ENCODE measurements at places on chromosomes 5 and 9. TPM values are rescaled to one million over a fixed set of nuclear protein-coding genes. Genes with fewer than 3 reads are reported as not detected.

GLRA1 gene
- not detected for total RNA-seq

- H3K36me3 ChIP-seq, result no peaks in the 10 kb centered on the region
- peak within 1 kb of the TSS; percentile 38 for H3K4me3 ChIP-seq
- H3K4me1 ChIP-seq, result peaks cover 39% of the 10 kb centered on the region
- no peak for DNase-seq
- H3K27ac ChIP-seq, result peak within 1 kb of the TSS; percentile 78
- H3K27me3 ChIP-seq, result no peaks in the 10 kb centered on the region
Observed at GRCh38 chr9:137031904-137032640, at the start of gene FUT7. Gene FUT7, minus strand, starts transcription at chr9:137032088. Its CDS starts 97 bp downstream, at chr9:137031991.

DNA sequence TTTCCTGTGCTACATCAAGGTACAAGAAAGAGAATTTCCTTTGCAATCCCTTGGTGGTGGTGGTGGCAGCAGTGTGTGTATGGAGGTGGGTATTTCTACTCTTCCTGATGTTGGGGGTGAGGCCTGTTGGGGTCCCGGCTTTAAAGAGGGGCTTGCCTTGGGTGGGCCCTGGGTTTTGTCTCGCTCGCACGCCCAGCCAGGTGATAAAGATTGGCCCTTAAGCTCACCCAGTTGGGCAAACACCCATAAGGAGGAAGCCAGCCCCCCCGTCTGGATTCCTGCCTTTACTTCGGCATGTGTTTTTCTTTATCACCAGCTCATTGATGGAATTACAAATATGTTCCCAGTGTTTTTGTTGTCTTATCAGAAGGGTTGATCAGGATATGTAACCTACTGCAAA lies 16.0 kb upstream of the SARDH start:
- no peak overlapping the region for H3K4me3 ChIP-seq
- no peak overlapping the region for H3K27ac ChIP-seq
- H3K27me3 ChIP-seq, result no peaks in the 10 kb centered on the region
- H3K4me1 ChIP-seq, result no peaks in the 10 kb centered on the region
- no peak for DNase-seq
- no peaks in the 10 kb centered on the region for H3K36me3 ChIP-seq

STXBP1 gene
- 74.5 TPM for total RNA-seq

- H3K4me1 ChIP-seq, result peaks cover 6% of the 10 kb centered on the region
- no peaks in the 10 kb centered on the region for H3K36me3 ChIP-seq
- H3K27me3 ChIP-seq, result no peaks in the 10 kb centered on the region
- no peak overlapping the region for H3K4me3 ChIP-seq
- no peak for DNase-seq
- no peak overlapping the region for H3K27ac ChIP-seq
Observed at GRCh38 chr5:131463656-131464055, 171.4 kb downstream of the RAPGEF6 start.

DNA sequence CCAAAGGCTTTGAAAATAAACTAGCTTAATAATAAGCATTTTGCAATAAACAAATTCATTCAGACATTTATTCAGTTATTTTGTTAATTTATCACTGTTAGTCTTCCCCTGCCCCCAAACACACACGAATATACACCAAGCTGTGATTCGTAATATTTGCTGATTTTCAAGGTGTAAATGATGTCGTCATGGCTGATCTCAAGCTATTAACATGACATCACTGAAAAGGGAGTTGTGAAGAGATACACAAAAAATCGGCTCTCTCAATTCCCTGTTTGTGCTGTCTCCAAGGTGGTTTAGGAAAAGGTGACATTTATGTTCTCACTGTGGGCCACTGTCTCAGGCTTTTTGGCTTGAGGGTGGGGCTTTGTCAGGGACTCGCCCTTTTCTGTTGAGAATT lies 413.3 kb downstream of the CDH9 start:
- no peaks in the 10 kb centered on the region for H3K36me3 ChIP-seq
- no peak for DNase-seq
- H3K27me3 ChIP-seq, result no peaks in the 10 kb centered on the region
- H3K27ac ChIP-seq, result no peak overlapping the region
- no peaks in the 10 kb centered on the region for H3K4me1 ChIP-seq
- no peak overlapping the region for H3K4me3 ChIP-seq

DNA sequence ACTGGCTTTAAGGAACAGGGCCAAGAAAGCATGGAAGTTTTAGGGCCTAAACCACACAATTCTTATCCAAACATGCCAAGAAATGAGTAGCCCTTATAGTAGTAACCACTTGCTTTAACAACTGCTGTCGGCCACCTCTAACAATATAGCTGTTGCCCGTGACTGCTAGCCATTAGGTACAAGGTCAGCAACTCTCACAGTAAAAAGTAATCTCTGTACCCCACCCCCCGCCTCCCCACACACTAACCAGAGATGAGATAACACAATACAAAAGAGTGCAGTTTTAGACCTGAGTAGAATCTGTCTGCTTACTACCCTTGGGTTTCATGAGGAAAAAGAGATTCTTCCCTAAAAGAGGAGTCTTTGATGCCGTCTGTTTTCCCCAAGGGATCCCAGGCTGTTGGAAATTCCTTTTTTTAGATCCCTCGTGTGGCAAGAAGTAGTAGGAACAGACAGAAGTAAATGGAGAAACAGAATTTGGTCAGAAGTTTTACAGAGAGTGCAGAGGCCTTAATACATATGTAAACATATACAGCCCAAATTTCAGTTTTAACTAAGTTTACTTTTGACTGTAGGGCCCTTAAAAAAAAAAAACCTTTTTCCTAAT lies 94.3 kb downstream of the WDR41 start:
- H3K4me1 ChIP-seq, result no peaks in the 10 kb centered on the region
- no peak overlapping the region for H3K4me3 ChIP-seq
- no peak for DNase-seq

TRMO gene
- 39.2 TPM for total RNA-seq

DNA sequence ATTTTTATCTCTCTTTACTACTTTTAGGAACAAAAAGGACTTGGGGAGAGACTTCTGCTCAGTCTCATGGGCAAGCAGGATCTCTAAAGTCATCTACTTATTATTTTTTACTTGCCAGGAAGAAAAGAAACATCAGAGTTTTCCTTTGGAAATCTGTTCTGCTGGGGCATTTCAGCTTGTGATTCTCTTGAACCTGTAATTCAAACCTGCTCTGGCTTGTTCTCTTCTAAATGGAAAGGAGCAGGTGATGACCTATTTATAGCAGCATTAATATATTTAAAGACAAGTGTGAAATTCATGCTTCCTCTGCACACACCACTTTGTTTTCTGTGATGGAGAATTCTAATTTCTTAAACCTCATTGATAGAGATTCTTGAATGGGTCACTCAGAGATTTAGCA lies 2.0 kb downstream of the ADCY2 start:
- DNase-seq, result no peak
- no peak overlapping the region for H3K27ac ChIP-seq
- H3K4me1 ChIP-seq, result peaks cover 7% of the 10 kb centered on the region
- H3K36me3 ChIP-seq, result no peaks in the 10 kb centered on the region

GRCh38 chr5:154520861-154521453 lies 42.9 kb upstream of the HAND1 start:
- peak; percentile 33 for DNase-seq
- H3K4me3 ChIP-seq, result no peak overlapping the region
- no peaks in the 10 kb centered on the region for H3K4me1 ChIP-seq

- H3K4me3 ChIP-seq, result no peak overlapping the region
- DNase-seq, result no peak
- H3K27ac ChIP-seq, result no peak overlapping the region
- H3K4me1 ChIP-seq, result no peaks in the 10 kb centered on the region
- no peaks in the 10 kb centered on the region for H3K27me3 ChIP-seq
Observed at GRCh38 chr5:156366521-156366920, 39.6 kb downstream of the SGCD start.

- no peaks in the 10 kb centered on the region for H3K27me3 ChIP-seq
- no peak overlapping the region for H3K27ac ChIP-seq
- H3K36me3 ChIP-seq, result no peaks in the 10 kb centered on the region
- DNase-seq, result no peak
- no peak overlapping the region for H3K4me3 ChIP-seq
- no peaks in the 10 kb centered on the region for H3K4me1 ChIP-seq
Observed at GRCh38 chr5:54579591-54580295, 62.2 kb downstream of the SNX18 start.

Measured in upper lobe of left lung (tissue), 6 donors.